Tibial nerve (tissue), 4 donors: ENCODE measurements at places on chromosomes 3 and 15. TPM values are rescaled to one million over a fixed set of nuclear protein-coding genes. Genes with fewer than 3 reads are reported as not detected.

- DNase-seq = no peak
Measured at GRCh38 chr3:9912294-9912935, 4.5 kb upstream of the IL17RC start.

GRCh38 chr15:26109203-26109602 is 246.1 kb upstream of the ATP10A start:
- no peak for DNase-seq

GRCh38 chr15:101357885-101358284 is 62.8 kb upstream of the SNRPA1 start:
- no peak for DNase-seq

DNA sequence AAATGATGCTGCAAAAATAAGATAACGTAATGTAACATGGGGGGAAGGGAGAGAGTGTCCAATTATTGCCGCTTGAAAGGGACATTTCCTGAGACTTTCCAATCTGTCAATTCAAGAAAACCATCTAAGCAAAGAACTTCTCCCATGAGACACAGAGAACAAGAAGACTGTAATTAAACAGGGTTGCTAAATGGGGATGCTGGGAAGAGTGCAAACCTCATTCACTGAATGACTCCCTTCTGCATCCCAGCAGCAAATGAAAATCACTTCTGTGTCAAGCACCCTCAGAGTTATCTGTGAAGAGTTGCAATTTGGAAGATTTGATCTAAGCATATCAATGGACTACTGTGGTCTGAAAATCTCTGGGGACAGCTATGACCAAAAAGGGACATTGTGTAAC is 3.6 kb downstream of the RFT1 start:
- DNase-seq = no peak

DNA sequence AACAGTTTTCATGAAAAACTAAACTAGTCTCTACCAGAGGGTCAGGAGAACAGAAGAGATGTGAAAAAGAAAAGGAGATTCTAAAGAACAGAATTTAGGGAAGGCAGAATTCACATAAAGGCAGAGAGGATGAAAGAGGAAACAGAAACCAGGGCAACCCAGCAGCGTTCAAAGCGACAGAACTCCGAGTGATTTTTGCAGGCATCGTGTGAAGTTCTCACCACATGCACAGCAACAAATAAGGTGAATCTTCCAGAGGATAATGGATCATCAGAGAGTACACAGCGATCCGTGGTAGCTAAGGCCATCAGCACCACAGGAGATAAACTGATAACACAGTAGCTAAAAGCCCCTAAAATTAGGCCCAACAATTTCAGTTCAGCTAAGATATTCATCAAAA is 250.8 kb upstream of the THBS1 start:
- no peak for DNase-seq

DNA sequence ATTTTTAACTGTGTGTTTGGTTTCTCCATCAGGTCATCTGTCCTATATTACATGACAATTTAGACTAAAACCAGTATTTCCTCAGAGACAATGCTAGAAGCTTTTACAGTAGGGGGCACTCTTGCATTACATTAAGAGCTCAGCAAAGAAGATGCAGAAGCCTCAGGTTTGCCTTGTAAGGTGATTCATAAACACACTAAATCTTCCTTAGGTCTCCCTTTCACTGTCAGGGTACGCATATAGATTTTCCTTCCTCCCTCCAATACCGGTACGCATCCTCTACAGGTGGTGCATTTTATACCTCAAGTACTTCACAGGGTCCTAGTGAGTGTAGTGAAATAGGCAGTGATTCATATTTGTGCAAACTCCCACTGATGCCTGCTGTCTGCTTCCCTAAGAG is 46.5 kb downstream of the CD86 start:
- no peak for DNase-seq

DNA sequence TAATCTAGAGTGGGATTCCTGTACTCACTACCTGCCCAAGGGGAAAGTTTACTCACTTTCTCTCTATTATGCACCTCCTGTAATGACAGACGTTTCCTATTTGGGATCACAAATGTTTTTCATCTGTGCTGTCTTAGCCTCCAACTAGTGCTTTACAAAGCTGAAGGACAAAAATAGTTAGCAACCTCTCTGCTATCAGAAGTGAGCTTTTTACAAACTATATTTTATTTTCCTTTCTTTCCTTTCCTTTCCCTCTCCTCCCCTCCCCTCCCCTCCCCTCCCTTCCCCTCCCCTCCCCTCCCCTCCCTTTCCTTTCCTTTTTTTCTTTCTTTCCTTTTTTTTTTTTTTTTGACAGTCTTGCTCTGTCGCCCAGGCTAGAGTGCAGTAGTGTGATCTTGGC is 130.8 kb downstream of the UNC13C start:
- no peak for DNase-seq

Gene P2RY14
- 7.1 TPM for total RNA-seq

GRCh38 chr3:119295816-119296726 is 1.9 kb downstream of the ARHGAP31 start:
- no peak for DNase-seq

DNA sequence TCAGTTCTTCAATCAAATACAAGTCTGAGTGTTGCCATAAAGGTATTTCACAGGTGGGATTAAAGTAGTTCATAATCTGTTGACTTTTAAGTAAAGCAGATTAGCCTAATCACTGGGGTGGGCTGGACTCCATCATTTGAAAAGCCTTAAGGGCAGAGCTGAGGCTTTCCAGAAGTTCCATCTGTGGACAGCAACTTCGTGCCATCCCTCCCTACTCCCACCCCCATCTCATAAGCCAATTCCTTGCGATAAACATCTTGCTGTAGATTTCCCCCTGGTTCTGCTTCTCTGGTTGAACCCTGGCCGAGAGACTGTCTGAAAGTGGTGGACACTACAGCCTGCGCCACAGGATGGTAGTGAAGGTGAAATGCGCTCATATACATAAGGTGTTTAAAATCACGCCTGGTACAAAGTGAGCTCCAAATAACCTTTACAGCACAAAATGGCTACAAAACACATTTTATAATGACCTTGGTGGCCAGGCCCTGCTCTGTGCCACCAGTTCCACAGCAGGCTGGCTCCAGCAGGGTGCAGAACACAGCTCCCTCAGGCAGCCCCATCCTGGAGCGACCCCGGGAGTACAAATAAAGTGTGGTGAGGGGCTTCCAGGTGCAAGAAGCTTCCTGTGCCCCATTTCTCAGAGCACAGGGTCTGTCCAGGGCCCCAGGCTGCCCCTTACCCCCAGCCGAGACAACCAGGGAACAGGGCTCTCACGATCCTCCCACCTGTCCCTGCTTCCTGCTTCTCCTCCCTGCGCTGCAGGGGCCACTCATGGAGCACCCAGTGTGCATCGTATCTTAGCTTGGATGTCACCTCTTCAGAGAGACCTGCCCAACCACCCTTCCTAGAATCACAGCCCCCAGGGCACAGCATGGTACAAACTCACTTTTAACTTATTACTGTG is 25.8 kb upstream of the GATA2 start:
- no peak for DNase-seq

GRCh38 chr3:105950881-105951600 is 82.2 kb upstream of the CBLB start:
- DNase-seq = no peak

Gene ANKRD34C
- total RNA-seq = not detected

GRCh38 chr3:20008646-20009045 is 3.4 kb downstream of the PP2D1 start:
- DNase-seq = no peak
